Stimulated activated CD8-positive, alpha-beta memory T cell treated with anti-CD3 and anti-CD28 coated beads, Interleukin-7, amount 100 ng/mL, for 1 hour (primary cell): ENCODE measurements at places on chromosomes 1 and 21.

- DNase-seq, result no peak
Observed at GRCh38 chr21:27818847-27819246, 852.0 kb upstream of the ADAMTS5 start.

- DNase-seq, result no peak
Observed at GRCh38 chr1:153677718-153678518, 570 bp upstream of the NPR1 start.

GRCh38 chr21:34885626-34886239, 163.4 kb downstream of the RUNX1 start:
- no peak for DNase-seq

GRCh38 chr1:66283622-66284041, 250.3 kb upstream of the SGIP1 start:
- DNase-seq, result no peak

GRCh38 chr1:119472080-119472818, 34.8 kb upstream of the HSD3B1 start:
- DNase-seq, result no peak

- no peak for DNase-seq
Observed at GRCh38 chr1:71351438-71351837, 270.6 kb upstream of the ZRANB2 start.

- no peak for DNase-seq
Observed at GRCh38 chr1:203328714-203329122, 22.2 kb downstream of the FMOD start.

GRCh38 chr1:233102341-233102740, 151.9 kb downstream of the NTPCR start:
- DNase-seq, result no peak

- no peak for DNase-seq
Observed at GRCh38 chr1:240555524-240555923, 56.4 kb downstream of the GREM2 start.

DNA sequence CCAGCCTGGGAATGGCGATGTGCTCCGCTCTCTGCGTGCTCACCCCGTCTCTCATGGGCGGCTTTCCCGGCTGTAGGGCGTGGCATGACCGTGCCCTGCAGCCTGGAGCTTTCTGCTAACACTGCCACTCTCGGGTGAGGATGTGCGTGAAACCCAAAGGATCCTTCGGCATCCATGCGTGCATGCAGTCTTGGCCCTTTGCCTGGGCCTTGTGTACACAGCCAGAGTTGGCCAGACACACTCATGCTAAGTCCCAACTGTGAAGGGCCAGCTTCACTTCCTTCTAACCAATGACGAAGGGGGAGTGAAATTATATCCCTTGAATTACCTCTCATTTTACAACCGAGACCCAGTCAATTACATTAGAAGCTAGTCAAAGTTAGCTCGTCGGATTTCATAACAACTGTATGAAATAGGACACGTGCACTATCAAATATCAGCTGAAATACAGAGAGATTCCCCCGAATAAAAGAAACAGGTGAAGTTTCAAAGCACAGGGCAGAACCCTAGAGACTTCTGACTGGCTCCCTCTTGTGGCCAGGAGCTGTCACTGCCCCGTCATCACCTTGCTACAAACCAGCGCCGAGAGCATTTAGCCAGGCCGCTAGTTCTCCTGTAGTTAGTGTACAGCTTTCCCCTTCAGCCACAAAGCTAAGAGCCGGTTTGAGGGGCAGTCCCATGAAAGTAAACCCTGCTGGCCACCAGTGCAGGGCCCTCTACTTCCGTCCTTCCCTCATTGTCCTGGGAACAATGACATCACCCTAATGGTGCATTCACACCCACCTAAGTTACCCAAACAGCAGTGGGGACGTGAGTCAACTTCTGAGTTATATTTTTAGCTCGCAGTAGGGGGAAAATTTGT, 63.4 kb upstream of the COA6 start:
- peak; percentile 18 for DNase-seq
